ENCODE measurements at places on chromosomes 6 and 20.

- no peak for DNase-seq
These were observed 96.9 kb downstream of the JPH2 start for GRCh38 chr20:44089987-44090674.

DNA sequence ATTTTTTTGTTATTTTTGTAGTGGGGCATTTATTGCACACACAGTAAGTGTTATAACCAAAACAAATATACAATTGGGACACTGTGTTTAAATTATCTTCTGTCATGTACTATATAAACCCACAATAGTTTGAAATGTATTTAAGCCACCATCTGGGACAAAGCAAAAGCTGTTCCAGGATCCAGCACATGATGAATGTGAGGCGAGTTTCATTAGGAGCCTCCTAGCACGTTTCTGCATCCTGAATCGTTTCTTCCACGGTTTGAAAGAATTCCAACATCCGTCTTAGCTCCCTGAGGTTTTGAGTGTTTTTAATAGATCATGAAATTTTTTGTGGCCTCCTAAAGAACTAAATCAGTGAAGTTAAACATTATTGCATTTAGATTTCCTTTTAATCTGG is 65.8 kb downstream of the EYA4 start:
- DNase-seq = no peak

DNA sequence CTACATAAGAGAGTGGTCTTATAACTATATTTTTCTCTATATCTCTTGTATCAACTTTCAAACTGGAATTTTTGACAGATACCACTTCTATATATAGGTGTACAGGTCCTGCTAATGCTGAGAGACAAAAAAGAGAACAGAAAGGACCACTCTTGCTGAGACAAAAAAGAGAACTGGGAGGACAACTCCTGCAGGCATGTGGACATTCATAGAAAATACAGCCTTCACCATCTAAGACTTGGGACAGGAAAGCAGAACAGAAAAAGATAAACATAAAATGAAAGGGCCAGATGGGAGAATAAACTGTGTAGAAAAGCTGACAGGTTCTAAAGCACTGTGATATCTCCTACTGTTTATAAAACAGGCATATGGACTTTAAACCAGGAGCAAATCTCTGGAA is 541.0 kb upstream of the ADGRB3 start:
- no peak for DNase-seq

DNA sequence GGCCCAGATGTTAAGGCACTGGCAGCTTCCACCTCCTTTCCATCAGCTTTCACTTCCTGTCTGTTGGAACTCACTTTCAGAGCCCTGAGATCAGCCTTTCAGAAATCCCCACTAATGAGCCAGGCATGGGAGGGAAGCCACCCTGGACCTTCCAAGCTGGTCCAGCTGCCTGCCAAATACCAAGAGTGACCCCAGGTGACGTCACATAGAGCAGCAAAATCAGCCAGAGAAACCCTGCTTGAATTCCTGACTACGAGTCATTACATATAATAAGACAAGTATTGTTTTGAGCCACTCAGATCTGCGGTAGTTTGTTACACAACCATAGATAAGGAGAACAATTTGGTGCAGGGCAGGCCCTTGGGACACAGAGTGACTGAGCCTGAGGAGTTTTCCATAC is 556.0 kb upstream of the JAG1 start:
- DNase-seq = no peak

DNA sequence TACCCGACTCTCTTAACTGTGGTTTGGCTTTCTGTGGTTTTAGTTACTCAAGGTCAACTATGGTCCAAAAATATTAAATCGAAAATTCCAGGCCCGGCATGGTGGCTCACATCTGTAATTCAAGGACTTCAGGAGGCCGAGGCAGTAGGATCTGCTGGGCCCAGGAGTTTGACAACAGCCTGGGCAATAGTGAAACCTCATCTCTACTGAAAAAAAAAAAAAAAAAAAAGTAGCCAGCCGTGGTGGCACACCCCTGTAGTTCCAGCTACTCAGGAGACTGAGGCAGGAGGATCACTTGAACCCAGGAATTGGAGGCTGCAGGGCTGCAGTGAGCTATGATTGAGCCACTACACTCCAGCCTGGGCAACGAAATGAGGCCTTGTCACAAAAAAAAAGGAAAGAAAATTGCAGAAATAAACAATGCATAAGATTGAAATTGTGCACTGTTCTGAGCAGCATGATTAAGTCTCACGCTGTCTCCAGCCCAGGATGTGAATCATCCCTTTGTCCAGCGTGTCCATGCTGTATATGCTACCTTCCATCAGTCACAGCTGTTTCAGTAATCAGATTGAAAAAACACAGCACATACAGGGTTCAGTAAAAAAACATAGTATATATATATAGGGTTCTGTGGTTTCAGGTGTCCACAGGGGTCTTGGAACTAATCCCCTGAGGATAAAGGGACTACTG is 40.7 kb downstream of the RGS17 start:
- no peak for DNase-seq

GRCh38 chr20:18187020-18187419 is 49.4 kb downstream of the KAT14 start:
- DNase-seq = no peak

DNA sequence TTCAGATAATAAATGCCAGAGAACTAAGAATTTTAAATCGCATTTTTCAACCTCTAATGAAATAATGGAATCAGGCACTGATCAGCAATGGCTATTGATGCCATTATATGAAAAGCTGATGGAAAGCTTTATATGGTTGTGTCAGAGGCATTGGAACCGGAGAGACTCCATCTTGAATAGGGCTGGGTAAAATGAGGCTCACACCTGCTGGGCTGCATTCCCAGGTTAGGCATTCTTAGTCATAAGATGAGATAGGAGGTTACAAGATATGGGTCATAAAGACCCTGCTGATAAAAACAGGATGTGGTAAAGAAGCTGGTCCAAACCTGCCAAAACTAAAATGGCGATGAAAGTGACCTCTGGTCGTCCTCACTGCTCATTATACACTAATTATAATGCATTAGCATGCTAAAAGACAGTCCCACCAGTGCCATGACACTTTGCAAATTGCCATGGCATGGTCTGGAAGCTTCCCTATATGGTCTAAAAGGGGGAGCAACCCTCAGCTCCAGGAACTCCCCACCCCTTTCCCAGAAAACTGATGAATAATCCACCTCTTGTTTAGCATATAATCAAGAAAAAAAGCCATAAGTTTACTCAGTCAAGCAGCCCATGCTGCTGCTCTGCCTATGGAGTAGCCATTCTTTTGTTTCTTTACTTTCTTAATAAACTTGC is 40.2 kb upstream of the CD83 start:
- no peak for DNase-seq

GRCh38 chr6:144162977-144163376 is 12.7 kb downstream of the STX11 start:
- no peak for DNase-seq

DNA sequence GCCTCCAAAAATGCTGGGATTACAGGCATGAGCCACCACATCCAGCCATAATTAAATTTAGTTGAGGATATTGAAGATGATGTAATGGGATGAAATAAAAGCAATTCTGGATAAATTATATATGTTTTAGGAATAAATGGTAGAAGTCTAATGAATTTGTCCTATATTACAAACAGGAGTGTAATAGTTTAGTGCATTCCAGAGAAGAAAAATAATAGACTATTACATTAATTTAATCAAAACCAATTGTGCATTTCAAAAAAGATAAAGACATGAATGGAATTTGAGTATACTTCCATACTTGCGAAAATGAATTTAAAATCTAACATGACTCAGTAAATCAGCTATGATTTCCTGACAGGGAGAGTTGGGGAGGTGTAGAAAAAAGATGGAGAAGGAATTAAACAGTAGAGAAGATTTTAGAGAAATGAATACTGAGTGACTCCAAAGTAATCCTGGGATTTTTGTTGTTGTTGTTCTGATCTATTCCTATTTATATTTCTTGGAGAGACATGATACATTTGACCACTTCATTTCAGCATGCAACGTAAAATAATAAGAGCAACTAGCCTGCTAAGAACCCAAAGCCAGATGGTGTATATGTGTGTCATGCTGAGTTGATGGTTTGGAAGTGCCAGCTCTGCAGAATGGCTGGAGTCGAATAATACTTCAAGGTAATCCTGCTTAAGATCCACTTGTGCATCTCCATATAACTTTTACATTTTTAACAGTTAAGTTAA is 67.4 kb downstream of the AIG1 start:
- DNase-seq = no peak

DNA sequence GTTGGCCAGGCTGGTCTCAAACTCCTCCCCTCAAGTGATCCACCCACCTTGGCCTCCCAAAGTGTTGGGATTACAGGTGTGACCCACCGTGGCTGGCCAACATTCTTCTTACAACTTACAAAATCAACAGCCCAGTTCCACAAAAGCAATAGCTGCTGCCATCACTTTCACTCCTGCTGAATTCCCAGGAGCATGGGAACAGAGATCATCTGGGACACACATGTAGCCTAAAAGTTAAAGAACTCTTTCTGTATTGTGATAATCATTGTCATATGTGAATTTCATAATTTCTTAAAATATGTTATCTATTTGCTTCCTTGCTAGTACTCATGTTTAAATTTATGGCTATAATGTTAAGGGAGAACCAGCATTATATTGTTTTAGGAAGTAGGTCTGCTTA is 51.7 kb downstream of the NCOA6 start:
- no peak for DNase-seq
